Activated CD4-positive, CD25-positive, alpha-beta regulatory T cell treated with anti-CD3 and anti-CD28 coated beads, Interleukin-2, amount 50 U/mL, for 24 hours (primary cell): ENCODE measurements at places on chromosomes 1 and 21.

DNA sequence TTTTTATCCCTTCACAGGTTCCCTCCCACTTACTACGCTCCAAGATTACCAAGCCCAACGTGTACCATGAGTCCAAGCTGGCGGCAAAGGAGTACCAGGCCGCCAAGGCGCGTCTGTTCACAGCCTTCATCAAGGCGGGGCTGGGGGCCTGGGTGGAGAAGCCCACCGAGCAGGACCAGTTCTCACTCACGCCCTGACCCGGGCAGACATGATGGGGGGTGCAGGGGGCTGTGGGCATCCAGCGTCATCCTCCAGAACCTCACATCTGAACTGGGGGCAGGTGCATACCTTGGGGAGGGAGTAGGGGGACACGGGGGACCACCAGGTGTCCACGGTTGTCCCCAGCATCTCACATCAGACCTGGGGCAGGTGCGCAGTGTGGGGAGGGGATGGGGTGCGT lies 65.7 kb downstream of the POFUT2 start:
- ATAC-seq, result no peak

GRCh38 chr21:42580076-42580792 lies 66.6 kb downstream of the SLC37A1 start:
- ATAC-seq, result no peak

- peak; percentile 74 for ATAC-seq
Observed at GRCh38 chr1:88867743-88868521, 23.4 kb downstream of the GTF2B start.

- no peak for ATAC-seq
Observed at GRCh38 chr1:42935971-42936308, 22.7 kb downstream of the SLC2A1 start.

DNA sequence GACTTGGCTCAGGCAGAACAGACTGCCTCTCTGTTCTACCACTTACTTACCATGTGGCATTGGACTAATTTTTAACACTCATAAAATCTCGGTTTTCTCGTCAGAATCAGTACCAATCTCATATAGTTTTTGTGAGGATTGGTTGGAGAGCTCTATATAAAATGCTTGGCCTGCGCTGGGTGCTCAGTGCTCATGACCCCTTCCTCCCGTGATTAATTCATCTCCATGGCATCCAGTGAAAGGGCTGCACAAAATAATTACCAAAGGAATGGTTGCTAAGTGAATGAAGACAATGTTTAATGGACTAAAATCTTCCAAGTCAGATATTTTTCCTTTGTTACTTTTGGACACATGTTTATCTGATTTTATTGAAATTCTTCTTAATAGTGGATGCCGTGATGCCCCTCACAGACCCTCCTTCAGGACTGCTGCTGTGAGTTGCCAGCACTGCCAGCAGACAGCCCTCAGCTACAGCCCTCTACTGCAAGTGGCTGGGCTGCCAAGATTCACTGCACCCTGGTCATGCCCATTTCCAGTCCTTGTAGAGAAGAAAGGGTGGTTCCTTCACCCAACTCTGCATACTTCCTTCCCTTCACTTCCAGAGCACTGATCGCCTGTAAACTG lies 436.5 kb downstream of the LMO4 start:
- ATAC-seq, result no peak

- ATAC-seq, result no peak
Observed at GRCh38 chr1:114495486-114495885, 15.5 kb downstream of the TRIM33 start.

- ATAC-seq, result no peak
Observed at GRCh38 chr21:14888202-14888601, 176.6 kb downstream of the NRIP1 start.

- no peak for ATAC-seq
Observed at GRCh38 chr1:96387785-96388184, 333.8 kb upstream of the PTBP2 start.

DNA sequence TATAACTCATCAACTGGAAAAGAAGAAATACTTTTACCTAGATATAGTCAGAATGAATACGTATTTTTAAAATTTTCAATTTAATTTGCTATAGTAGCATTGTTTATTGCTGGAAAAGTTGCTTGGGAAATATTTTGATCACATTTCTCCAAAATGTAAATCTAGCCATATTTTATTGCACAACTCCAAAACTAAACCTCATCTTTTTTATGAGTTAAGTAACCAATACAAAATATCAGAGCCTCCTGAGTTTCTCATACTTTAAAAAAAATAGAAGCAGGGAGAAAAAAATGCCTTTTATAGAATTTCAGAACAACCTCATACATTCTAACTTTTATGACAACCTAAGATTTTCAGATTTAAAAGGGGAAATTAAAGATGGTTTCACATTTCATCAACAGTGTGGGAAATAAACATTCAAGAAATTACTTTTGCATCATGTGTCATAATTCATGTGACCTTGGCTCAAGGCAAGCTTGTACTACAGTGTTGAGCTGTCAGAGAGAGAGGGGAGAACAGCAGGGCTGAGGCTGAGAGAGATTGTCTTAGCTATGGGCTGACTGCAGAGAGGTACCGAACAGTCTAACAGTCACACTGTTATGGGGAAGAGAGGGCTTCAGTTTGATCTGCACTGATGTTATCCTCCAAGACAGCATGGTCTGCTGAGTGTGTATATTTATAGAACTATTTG lies 519.0 kb downstream of the LTN1 start:
- ATAC-seq, result peak; percentile 36

- no peak for ATAC-seq
Observed at GRCh38 chr1:117208580-117208979, 2.1 kb downstream of the VTCN1 start.

DNA sequence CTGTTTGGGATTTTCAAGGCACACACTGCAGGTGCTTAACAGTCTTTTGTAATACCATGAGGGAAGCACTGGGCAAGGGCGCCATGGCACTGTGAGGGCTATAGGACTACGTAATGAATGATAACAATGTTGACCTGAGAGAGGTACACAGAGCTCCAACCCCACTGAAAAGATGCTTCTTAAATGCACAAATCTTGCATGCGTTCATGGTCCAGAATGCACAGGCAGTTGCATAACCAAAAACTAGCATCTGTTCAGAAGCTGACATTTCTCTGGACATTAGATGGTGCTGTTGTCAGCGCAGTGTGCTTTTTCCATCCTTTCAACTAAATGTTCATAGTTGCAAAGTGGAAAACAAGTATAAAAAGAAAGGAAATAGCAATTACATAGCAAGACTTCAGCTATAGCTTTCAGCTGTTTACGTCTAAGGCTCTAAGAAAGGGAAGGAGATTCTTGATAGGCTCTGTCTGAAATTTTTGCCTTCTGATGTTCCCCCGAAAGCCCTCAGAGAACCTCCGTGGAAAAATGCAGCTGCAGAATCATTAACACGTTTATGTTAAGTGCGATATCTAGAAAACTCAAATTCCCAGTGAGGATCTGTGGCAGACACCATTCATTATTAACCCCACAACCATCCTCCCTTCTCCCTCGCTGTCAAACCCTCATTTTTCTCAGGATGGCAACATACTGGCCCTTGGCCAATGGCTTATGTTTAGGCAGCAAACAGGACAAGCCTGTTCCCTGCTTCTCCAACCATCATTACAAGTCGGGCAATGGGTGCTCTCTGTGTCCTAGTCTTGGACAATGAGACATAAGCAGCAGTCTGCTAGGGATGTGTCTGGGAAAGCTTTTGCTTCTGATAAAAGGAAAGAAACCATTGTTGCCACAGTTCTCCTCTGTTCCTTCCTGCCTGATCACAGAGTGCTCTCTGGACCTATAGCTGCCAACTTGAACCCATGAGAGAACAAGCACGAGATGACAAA lies 8.2 kb upstream of the TARBP1 start:
- no peak for ATAC-seq

DNA sequence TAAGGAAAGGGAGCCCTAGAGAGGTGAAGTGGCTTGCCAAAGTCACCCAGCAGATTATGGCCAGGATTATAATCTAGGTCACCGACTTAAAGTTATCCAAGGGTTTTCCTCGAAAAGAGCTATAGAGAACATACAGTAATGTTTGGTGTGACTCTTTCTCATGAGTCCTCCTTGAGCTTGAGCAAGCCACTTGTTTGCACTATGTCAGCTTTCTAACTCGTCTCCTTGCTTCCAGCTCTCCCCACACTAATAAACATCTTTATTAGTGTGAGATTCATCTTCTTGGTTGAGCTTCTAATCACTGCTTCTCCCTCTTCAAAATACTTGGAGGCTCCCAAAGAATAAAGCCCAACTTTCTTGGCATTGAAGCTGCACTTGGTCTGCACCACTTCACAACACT lies 390.0 kb upstream of the USP24 start:
- no peak for ATAC-seq

GRCh38 chr1:176187001-176187400 lies 20.1 kb downstream of the COP1 start:
- ATAC-seq, result no peak

GRCh38 chr1:172356620-172357019 lies 63.9 kb upstream of the C1orf105 start:
- no peak for ATAC-seq

DNA sequence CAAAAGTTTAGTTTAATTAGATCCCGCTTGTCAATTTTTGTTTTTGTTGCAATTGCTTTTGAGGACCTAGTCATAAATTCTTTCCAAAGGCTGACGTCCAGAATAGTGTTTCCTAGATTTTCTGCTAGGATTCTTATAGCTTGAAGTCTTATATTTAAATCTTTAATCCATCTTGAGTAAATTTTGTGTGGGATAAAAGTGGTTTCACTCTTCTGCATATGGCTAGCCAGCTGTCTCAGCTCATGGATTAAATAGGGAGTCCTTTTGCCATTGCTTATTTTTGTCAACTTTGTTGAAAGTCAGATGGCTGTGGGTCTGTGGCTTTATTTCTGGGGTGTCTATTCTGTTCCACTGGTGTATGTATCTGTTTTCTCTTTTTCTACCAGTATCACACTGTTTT lies 801.3 kb upstream of the ADGRL4 start:
- no peak for ATAC-seq

GRCh38 chr1:24178407-24178806 lies 8.7 kb downstream of the IFNLR1 start:
- no peak for ATAC-seq

GRCh38 chr1:30815556-30815955 lies 58.0 kb upstream of the LAPTM5 start:
- no peak for ATAC-seq

DNA sequence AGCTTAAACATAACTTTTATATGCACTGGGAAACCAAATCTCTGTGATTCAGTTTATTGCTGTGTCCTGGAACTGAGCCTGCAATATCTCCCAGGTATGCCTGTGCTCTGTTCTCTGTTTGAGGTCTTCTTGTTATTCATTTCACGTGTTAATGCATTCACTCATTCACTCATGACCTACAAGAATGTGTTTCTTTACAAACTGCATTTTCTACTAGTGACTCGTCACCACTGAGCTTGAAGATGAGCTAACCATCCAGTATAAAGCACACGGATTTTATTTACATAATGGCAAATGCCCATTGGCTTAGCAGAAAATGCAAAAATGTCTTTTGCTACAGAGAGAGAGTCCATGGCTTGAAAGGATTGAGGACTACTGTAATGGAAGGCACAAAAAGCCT lies 75.0 kb upstream of the DUSP10 start:
- ATAC-seq, result no peak

- no peak for ATAC-seq
Observed at GRCh38 chr1:44377925-44378784, 23.1 kb upstream of the ERI3 start.

DNA sequence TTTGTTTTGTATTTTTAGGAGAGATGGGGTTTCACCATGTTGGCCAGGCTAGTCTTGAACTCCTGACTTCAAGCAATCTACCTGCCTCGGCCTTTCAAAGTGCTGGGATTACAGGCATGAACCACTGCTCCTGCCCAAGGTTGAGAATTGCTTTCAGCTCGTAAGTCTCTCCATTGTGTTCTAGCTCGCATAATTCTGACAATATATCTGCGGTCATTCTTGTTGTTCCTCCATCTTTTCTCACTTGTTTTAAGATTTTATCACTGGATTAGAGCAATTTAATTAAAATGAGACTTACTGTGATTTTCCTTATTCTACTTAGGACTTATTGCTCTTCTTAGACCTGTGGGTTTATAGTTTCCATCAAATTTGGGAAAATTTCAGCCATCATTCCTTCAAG lies 102.9 kb downstream of the AHCTF1 start:
- ATAC-seq, result no peak

DNA sequence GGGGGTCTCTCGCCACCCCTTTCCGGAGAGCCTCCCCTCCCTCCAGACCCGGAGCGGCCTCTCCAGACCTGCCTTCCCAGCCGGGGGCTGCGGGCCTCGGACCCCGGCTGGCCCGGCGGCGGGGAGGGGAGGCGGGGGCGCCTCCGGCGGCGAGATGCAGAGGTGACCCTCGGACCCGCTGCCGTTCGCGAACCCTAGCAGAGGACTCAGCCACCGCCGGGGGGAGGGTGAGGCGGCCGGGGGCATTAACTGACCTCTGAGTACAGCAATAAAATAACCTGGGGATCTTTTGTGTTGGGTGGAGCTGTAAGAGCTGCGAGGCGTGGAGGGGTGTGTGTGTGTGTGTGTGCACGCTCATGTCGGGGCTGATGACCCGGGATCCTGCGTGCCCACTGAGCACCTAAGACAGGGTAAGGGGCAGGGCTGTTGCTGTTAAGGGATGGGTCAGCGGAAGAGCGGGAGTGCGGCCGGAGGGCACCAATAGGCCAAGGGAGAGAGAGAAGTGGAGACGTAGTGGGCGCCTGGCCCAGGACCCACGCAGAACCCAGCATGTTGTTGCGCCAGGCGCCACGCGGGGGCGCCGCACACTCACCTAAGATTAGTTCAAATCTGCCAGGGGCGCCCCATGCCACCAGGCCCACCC lies 6.3 kb downstream of the HAPLN2 start:
- peak; percentile 57 for ATAC-seq

GRCh38 chr1:58594546-58594945 lies 17.5 kb upstream of the TACSTD2 start:
- no peak for ATAC-seq

- ATAC-seq, result no peak
Observed at GRCh38 chr1:111973150-111973790, 16.2 kb downstream of the KCND3 start.

DNA sequence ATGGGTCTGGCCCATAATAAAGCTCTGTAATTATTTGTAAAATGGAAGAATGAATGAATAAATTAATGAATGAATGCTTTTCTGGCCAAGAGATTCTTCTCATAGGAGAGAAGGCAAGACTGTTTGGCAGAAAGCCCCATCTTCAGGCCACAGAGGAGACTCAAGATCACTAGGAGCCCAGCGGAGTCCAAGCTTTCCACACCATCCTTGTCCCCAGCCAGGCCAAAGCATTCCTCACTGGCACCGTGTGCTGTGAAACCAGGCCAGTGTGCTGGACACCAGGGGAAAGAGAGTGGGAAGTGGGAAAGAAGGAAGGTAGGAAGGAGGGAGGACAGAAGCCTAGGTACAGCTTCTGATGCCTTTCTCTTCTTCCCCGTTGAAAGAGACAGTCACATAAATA lies 86.4 kb downstream of the PLXNA2 start:
- ATAC-seq, result no peak

GRCh38 chr1:244067893-244068292 lies 16.8 kb downstream of the ZBTB18 start:
- no peak for ATAC-seq
